ENCODE measurements at places on chromosomes 1 and 21.

- DNase-seq: no peak
Observed at GRCh38 chr1:93004566-93005251, 43.4 kb upstream of the DIPK1A start.

- no peak for DNase-seq
Observed at GRCh38 chr1:109388884-109389637, 8.7 kb downstream of the SORT1 start.

DNA sequence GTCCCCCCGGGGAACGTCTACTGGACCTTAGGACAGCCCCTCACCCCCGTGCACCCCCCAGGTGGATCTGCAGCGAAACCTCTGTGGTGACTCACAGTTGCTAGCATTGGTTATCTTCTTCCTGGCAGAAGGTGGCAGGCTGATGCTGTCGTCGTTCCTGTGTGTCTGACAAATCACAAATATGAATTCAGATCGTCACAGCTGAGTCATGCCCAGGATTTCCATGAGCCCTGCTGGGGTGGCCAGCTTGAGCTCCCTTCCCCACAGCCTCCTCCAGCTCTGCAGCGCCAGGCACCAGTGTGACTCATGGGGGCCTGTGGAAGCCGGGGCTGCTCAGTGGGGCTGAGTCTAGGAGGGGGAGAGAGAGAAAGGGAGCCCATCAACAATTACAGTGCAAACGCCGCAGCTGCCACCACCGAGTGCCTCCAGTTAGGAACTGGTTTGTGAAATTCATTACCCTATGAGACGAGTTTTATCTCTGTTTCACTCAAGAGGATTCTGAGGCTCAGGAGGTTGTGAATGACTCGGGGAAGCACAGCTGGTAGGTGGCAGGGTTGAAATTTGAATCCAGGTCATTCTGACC, 197.9 kb downstream of the DYRK1A start:
- peak; percentile 88 for DNase-seq

DNA sequence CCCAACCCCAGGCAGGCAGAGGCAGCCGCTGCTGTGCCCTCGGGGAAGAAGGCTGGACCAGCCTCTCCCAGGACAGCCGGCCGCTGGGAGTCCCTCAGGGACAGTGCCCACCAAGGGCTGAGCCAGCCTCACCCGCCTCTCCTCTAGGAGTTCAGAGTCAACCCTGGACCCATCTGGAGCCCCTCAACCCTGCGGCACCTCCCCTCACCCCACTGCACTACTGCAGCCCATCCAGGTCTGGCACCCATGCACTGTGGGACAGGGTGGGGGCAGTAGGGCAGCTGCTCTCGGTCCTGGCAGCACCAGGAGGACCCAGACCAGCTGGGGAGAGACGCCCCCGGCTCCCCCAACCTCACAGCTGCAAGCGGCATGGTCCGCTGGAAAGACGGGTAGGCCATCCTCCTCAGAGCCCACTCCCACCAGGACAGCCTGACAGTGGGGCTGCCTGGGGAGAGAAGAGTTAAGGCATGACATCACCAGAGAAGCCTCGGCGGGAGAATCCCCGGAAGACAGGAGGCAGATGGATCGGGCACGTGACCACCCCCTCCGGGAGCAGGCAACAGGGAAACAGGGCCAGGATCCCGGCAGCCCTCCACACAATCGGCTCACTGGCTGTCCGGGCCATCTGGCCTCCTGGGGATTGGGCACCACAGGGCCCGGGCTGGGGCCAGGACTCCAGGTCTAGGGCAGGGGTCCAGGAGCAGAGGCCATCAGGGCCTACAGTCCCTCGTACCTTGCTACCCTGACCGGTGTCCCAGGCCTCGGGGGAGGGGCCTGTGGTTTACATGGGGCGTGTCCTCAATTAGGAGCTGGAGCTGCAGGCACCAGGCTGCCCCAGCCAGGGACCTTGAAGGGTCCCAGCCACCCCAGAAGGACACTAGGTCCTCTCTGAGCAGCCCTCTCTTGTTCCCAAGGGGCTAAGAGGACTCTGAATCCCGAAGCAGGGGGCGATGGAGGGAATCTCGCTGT, 3.1 kb downstream of the ACAP3 start:
- DNase-seq: no peak

DNA sequence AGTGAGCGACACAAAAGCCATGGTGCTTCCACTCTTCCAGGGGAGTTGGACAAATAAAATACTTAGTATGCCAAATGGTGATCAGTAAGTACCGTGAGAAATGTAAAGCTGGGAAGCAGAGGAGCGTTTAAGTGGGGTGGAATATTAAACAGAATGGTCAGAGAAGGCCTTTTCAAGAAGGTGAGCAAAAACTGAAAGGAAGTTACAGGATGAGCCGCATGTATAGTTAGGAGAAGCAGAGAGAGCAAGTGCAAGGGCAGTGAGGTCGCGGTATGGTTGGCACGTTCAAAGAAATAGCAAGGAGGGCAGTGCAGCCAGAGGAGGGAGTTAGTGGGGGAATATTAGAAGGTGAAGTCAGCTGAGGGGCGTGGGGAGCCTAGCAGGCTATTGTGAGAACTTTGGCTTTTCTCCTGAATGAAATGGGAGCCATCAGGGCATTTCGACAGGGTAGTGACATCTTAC, 748 bp upstream of the ATP6V0B start:
- DNase-seq: no peak

DNA sequence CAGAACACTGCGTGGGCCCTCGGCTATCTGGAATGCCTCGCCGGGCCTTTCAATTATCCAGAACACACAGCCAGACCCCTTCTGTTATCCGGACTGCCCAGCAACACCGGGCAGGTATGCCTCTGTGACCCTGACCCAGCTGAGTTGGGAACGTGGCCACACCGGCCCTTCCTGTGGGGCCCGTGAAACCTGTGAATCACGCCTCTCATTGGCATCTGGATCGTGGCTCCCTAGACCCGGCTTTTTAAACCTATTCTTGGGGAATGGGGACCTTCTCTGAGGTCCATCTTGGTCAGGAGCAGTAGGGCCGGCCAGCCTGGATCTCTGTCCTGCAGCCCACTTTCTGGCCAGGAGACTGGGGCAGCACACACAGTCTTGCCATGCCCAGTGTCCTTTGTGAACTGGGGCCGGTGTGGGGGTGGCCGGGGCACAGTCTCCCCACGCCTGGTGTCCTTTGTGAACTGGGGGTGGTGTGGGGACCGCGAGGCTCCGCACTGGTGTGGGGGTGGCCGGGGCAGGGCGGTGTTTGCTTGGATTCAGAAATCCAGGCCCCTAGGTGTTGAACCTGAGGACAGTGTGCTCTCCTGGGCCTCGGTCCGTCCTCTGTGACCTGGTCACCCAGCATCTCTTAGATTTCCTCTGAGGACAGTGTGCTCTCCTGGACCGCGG, 11.1 kb downstream of the COL18A1 start:
- no peak for DNase-seq

DNA sequence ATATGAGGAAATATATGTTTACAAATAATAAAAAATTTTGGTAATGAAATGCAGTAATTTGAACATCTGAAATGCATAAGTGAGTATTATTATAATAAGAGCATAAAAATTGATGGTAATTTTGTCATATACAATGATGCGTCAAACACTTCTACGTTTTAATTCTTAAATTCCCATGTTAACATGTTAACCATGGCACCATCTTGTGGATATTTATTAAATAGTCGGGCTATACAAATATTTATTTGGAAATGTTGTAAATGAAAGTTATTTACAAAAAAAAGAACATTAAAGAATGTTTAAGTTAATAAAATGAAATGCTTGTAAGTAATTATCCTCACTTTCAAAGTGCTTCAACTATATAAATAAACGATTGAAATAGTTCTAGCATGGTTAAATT, 57.2 kb upstream of the C1orf185 start:
- no peak for DNase-seq

DNA sequence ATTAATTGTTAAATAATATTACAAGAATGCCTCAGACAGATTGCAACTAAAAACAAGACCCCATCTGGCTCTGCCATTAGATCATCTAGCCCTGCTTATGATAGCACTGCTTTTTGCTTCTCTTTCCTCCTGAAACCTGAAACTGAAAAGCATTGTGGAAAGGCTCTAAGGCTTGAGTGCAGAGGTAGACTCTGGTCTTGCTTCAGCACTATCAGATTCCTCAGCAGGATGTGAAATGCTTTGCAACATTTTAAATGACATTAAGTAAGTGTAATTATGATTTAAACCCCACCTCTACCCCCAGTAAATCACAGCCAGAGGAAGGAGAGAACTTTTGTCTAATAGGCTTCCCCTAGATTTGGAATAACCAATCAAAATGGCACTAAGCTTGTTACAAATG, 32.9 kb downstream of the PHC2 start:
- no peak for DNase-seq

- no peak for DNase-seq
Observed at GRCh38 chr1:61013946-61014667, 68.3 kb upstream of the NFIA start.

GRCh38 chr1:184260382-184260781, 126.4 kb upstream of the C1orf21 start:
- DNase-seq: no peak

DNA sequence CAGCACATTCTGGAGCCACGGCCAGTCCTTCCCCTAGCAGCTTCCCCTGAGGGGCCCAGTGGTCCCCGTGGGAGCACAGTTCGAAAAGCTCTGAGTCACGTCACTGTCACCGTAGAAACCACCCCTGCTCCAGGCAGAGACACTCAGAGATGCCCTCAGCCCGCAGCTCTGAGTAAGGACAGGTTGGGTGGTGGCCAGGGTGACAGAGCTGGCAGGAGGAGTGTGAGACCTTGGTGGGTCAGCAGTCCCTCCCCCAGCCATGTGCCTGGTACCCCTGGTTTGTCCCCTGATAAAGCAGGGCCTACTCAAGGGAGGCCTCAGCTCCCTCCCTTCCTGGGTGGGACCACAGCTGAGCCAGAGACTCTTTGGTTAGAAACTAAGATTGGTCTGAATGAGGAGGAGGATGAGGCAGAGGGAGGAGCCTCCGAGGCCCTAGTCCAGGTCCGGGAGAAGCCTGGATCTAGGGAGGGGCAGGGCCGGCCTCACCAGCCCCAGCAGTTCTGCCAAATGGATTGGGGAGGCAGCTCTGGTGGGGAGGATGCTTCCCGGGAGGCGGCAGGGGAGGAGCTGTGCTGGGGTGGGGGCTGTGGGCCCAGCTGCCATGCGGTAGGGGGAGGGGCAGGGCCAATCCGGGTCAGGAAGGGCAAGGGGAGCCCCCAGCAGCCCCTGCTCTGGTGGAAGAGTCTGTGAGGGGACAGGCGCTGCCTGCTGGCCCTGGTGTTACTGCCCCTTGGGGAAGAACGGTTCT, 55.2 kb downstream of the SLC9A1 start:
- no peak for DNase-seq

DNA sequence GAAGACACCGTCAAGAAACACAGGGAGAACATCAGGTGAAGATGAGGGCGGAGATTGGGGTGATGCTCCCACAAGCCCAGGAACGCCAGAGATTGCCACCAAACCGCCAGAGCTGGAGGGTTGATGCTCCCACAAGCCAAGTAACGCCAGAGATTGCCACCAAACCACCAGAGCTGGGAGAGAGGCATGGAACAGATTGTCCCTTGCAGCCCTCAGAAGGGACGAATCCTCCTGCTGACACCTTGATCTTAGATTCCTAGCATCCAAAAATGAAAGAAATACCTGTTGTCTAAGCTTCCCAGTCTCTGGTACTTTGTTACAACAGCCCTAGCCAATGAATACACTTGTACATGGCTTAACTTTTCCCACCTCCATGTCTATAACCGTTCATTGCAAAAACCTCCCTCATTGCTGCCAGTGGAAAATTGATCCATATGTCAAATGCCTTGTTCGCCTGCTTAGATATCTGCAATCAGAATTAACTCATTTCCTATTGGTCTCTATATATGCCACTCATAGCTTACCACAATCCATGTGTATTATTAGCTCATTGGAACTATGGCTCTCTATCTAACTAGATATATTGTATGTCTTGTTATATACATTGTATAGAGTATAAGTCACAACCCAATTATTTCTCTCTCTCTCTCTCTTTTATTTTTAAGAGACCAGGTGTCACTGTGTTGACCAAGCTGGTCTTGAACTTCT, 127.4 kb downstream of the ADSS2 start:
- no peak for DNase-seq

DNA sequence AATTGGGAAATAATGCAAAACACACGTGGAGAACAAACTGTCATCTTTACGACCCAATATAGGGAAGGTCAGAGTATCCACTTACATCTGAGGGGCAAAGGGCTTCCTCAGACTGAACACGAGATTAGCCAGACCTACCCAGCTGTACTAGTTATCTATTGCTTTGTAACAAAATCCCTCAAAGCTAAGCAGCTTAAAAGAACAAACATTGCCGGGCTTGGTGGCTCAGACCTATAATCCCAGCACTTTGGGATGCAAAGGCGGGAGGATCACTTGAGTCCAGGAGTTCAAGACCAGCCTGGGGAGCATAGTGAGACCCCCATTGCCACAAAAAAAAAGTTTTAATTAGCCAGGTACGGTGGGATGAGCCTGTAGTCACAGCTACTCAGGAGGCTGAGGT, 262.8 kb downstream of the LTN1 start:
- no peak for DNase-seq

- no peak for DNase-seq
Observed at GRCh38 chr1:24803987-24804530, 58.8 kb downstream of the CLIC4 start.

- no peak for DNase-seq
Observed at GRCh38 chr1:205514211-205515142, 10.0 kb downstream of the CDK18 start.

DNA sequence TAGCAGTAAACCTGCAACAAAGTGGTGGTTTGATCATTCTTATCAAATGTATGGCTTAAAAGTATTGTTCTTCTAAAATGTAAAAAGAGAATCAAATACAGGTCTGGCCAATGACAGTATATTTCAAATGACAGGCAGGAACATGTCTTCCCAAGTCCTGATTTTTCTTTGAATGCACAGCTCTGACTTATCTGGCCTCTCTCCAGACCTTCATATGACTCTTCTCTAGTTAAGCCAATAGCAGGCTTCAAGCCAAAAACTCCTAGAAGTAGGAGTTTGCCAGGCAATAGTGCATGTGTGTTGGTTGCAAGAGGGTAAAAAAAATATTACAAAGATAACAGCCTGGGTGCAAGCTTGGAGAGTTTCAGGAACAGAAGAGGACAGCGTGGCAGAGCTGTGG, 345.5 kb downstream of the SMYD3 start:
- DNase-seq: no peak

- DNase-seq: no peak
Observed at GRCh38 chr1:5110508-5110907, 456.1 kb downstream of the AJAP1 start.

DNA sequence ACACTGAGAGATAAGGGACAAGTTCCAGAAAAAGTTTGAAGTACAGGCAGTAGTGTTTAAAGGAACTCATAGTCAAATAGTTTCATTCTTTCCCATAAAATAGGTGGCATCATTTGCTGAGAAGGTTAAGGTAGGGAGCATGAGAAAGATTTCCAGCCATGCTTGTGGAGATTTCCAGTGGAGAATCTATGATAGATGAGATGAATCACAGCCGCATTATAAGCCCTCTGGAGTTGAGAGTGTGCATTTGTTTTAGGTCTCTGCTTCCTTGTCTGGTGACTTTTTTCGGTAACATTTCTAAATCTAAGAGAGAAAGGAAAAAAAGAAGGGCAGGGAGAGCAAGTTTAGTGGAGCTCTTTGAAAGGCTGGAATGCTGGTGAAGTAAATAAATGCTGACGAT, 108.7 kb downstream of the DISP1 start:
- DNase-seq: no peak
